ENCODE measurements at places on chromosomes 16 and 17.
A peak's percentile ranks its signal among the peaks of the same experiment; 100 is the strongest.

DNA sequence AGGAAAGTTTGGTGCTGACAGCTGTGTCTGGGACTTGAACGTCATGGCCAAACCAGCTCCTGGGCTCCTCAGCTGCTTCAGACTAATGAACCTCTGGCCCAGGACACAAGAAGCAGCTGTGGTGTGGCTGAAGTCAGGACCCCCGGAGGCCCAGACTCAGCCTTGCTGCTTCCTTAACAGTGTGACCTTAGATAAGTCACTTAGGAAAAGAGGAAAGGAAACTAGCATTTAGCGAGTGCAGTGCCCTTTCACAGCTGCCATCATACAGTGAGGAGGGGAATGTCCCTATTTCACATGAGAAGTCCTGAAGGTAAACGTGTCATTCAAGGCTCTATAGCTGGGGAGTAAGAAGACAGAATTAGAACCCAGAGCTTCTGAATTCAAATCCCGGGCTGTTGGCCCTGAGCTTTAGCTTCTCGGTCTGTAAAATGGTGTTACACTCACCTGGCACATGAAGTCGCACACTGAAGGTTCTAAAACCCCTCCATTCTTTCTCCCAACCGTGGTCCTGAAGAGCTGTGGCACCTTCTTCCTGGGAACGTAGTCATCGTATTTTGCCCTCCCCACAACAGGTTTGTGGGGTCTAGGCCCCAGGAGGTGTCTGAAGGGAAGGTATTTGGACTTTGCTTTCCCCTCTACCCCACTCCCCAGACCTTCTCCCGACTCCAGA lies 910 bp upstream of the RAMP2 start:
- no peak for DNase-seq

- no peak for DNase-seq
These were observed 558.9 kb upstream of the HSBP1 start for GRCh38 chr16:83248735-83249463.

GRCh38 chr16:31073142-31073969 lies 684 bp downstream of the ZNF668 start:
- peak; percentile 81 for DNase-seq

GRCh38 chr17:68693466-68693865 lies 92.3 kb upstream of the FAM20A start:
- DNase-seq, result no peak

DNA sequence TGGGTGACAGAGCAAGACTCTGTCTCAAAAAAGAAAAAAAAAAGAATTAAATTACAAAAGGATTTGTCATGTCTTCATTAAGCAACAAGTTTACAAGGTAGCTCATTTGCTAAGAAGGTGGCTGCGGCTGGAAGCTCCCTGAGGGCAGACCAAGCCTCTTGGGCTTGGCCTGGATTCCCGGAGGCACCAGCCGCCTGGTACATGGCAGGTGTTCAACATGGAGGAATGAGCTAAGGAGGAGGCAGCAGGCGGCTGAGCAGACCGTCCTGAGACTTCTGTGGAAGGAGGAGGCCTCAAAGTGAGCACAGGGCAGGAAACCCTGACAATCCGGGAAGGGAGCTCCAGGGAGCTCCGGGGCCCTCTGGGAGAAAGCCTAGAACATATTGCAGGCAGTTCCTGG lies 3.2 kb upstream of the MYLK3 start:
- DNase-seq, result no peak

- DNase-seq, result no peak
These were observed 483.1 kb upstream of the ZFHX3 start for GRCh38 chr16:73531021-73531420.

DNA sequence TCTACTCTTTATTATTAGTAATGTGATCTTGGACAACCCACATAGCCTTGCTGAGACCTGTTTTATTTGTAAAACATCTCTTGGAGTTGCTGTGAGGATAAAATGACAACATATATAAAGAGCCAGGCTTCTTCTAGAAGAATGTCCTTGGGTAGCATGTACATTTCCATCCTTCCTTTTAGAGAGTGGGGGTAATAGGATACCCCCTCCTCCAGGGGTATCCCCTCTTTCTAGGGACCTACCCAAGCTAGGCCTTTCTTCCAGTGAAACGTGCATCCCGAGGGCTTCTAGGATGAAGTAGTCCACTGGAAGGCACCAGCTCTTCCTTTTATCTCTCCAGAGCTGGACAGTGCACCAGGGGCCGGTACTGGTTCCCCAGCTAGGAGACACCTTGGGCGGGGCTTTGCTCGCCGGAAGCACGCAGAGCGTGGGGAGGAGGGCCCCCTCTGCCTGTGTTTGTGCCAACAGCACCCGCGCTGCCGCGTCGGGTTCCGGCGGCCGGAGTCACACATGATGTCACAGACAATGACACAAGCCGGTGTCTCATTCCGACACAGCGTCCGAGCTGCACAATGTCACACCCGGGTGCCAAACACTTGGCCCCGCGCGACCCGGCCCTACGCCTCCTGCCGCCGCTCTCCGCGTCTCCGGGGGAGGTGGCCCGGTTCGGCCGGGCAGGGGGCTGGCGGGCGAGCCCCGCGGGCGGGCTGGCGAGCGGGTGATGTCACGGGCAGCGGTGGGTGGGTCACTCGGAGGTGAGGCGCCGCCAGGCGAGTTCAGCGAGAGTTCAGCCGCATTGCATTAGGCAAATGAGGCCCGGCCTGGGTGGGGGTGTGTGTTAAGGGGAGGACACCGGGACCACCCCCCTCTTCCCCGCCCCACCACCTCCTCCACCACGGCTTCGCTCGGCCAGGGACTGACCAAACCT lies 23.4 kb downstream of the GJD3 start:
- DNase-seq, result peak; percentile 91

DNA sequence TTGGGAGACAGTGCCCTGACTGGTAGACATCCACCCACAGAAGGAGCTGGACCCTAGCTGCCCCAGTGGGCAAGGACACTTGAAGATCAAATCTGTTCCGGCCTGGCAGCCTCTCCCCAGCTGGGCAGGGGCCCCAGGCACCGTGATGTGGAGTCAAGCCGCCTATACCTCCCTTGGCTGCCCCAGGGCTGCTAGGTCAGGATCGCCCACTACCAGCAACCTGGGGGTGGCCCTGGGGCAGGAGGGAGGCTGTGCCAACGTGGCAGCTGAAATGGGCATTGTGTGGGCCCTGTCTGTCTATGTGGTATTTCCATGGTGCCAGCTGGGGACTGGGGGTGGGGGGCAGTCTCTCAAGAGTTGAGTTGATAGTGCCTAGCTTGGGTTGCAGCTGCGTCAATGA lies 941 bp downstream of the PDK2 start:
- DNase-seq, result no peak

DNA sequence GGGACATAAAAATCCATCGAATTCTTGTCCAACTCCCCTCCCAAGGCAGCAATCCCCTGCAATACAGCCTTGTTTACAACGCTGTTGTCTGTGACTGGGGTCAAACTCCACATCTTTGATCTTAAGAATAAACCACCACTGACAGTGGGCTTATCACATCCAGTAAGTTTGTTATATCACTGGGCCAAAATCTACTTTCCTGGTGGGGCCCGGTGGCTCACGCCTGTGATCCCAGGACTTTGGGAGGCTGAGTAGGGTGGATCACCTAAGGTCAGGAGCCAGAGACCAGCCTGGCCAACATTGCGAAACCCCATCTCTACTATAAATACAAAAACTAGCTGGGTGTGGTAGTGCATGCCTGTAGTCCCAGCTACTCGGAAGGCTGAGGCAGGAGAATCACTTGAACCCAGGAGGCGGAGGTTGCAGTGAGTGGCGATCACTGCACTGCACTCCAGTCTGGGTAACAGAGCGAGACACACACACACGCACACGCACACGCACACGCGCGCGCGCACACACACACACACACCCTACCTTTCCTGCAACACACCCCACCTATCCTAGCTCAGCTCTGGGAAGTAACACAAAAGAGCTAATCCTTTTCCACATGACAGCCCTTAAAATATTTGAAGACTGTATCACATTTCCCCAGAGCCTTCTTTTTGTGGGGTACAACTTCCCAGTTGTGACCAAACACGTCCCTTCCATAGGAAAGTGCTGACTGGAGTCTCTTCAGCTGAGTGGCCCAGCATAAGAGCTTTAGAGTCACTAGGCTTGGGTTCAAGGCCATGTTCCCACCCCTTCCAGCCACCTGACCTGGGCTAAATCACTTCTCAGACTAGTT lies 20.9 kb upstream of the ABCC1 start:
- no peak for DNase-seq

DNA sequence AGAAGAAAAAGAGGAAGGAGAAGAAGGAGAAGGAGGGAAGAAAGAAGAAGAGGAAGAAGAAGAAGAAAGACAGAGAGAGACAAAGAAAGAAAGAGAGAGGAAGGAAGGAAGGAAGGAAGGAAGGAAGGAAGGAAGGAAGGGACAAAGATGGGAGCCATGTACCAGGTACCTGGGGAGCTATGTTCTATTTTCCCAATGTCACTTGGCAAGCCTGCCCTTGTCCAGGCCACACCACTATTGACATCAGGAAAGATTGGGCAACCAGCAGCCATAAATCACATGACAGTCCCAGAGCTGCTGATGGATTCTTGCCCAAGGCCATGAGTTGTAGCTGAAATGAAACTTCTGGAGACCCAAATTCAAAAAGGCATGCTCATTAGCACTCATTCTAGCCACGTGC lies 2.7 kb upstream of the CES1 start:
- DNase-seq, result no peak

- no peak for DNase-seq
These were observed 1.5 kb upstream of the SLC38A8 start for GRCh38 chr16:84044118-84044488.

Measured in activated CD4-positive, alpha-beta T cell treated with anti-CD3 and anti-CD28 coated beads, Interleukin-2, amount 50 U/mL, for 1 hour (primary cell).